Naive B cell (primary cell): ENCODE measurements at places on chromosomes 2 and 18.

GRCh38 chr2:109065391-109065734 lies 63.6 kb upstream of the SH3RF3 start:
- no peaks in the 10 kb centered on the region for H3K4me1 ChIP-seq
- H3K36me3 ChIP-seq, result no peaks in the 10 kb centered on the region
- DNase-seq, result no peak
- H3K4me3 ChIP-seq, result no peak overlapping the region
- no peak overlapping the region for H3K27ac ChIP-seq

DNA sequence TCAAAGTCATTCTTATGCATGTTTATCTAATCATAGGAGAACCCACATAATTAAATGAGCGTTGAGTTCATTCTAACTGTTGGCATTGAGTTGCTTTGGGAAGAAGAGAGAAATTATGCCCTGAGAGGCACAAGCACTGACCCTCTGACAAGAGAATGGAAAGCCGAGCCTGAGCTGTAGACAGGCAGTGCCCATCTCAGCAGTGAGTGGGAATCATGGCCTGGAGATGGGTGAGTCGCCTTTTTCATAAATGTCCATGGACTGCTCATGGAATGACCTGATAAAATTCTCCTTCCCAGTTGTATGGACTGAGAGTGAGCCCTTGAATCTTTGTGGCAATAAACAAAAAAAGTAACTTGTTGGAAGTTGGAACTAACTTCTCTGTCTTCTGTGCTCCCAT lies 21.4 kb upstream of the MYO3B start:
- no peak for DNase-seq
- H3K4me1 ChIP-seq, result no peaks in the 10 kb centered on the region
- no peaks in the 10 kb centered on the region for H3K36me3 ChIP-seq
- no peak overlapping the region for H3K4me3 ChIP-seq
- H3K27me3 ChIP-seq, result peaks cover 8% of the 10 kb centered on the region

- peaks cover 4% of the 10 kb centered on the region for H3K27me3 ChIP-seq
- H3K27ac ChIP-seq, result no peak overlapping the region
- H3K36me3 ChIP-seq, result no peaks in the 10 kb centered on the region
- no peak for DNase-seq
- no peaks in the 10 kb centered on the region for H3K4me1 ChIP-seq
- no peak overlapping the region for H3K4me3 ChIP-seq
Observed at GRCh38 chr18:11074889-11075288, 74.5 kb downstream of the PIEZO2 start.

DNA sequence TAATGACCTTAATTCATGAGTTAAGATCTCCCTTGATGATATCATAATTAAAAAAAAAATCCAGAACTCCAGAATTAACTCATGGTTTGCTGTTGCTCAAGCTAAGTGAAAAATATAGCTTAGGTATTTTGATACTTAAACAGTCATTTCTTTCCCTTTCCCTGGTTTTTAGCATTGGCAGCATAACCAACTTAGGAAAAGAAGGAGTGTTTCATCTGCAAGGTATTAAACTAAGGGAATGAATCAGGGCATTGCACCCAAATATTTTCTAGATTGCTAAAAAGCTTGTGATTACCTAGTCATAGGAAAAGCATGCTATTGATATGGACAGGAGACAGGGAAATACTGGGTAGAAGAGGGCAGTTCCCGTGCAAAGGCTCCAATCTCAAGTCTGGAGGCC lies 207.2 kb downstream of the LRP1B start:
- no peak overlapping the region for H3K4me3 ChIP-seq
- H3K27ac ChIP-seq, result no peak overlapping the region
- no peaks in the 10 kb centered on the region for H3K27me3 ChIP-seq
- no peaks in the 10 kb centered on the region for H3K36me3 ChIP-seq
- H3K4me1 ChIP-seq, result no peaks in the 10 kb centered on the region

- DNase-seq, result no peak
- H3K27ac ChIP-seq, result no peak overlapping the region
- no peaks in the 10 kb centered on the region for H3K27me3 ChIP-seq
- H3K4me3 ChIP-seq, result no peak overlapping the region
- H3K36me3 ChIP-seq, result no peaks in the 10 kb centered on the region
Observed at GRCh38 chr2:198173242-198173641, 368.8 kb downstream of the PLCL1 start.

DNA sequence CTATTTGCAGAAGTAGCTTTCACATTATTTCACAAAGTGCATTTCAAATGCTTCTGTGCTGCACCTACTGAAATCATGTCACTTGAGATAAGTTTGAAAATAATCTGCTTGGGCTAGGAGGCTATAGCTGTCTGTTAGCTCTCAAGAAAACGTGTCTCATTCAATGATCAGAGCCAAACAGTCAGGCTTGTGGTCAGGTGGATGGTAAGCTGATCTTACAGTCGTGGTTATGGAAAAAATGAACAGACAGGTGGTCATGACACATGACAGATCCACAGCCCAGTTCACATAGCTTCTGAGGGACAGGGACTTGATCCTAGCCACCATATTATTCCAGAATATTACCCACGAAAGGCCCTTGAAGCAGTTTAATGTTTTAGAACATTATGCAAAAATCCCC lies 26.5 kb upstream of the RFX8 start:
- H3K27me3 ChIP-seq, result no peaks in the 10 kb centered on the region
- H3K4me3 ChIP-seq, result no peak overlapping the region
- H3K4me1 ChIP-seq, result no peaks in the 10 kb centered on the region
- no peaks in the 10 kb centered on the region for H3K36me3 ChIP-seq
- H3K27ac ChIP-seq, result no peak overlapping the region
- DNase-seq, result no peak

DNA sequence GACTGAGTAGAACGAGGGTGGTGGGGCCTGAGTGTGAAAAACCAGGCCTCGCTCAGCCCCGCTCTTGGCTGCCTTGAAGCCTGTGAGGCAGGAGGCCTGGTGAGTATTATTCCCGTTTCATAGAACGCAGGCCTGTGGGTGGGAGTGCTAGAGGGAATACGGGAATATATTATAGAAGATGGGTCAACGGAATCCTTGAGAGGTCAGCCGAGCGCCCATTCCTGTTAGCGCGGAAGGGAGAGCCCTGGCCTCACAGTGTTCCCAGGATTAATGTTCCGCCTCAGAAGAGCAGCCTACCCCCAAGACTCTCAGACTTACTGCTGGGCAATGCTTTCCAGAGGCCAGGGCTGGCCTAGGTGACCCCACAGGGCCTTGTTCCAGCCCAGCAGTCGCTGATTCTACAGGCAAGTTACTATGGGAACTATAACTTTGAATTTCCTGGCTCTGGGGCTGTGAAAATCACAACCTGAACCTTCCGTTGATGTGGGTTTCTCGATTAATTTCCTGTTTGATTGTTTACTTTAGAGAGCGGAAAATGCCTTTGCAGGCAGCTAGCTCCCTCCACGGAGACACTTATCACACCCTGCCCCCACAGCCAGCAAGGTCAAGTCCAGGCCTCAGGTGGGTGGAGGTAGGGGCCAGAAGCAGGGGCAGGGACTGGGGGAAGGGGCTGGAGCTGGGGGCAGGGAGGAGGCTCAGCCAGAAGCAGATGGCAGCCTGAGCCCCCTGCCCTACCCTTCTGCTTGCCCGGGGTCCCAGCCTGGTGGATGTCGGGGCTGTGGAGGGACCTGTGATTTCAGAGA lies 108.3 kb downstream of the SMAD7 start:
- no peaks in the 10 kb centered on the region for H3K36me3 ChIP-seq
- peak overlapping the region; percentile 26 for H3K27ac ChIP-seq
- peak overlapping the region; percentile 76 for H3K4me3 ChIP-seq
- H3K27me3 ChIP-seq, result peaks cover 13% of the 10 kb centered on the region
- peaks cover 31% of the 10 kb centered on the region for H3K4me1 ChIP-seq

- no peak for DNase-seq
- no peaks in the 10 kb centered on the region for H3K36me3 ChIP-seq
- no peak overlapping the region for H3K4me3 ChIP-seq
- no peaks in the 10 kb centered on the region for H3K4me1 ChIP-seq
Observed at GRCh38 chr2:119011162-119011909, 69.3 kb downstream of the MARCO start.

- DNase-seq, result no peak
- H3K4me3 ChIP-seq, result no peak overlapping the region
- no peaks in the 10 kb centered on the region for H3K27me3 ChIP-seq
- H3K4me1 ChIP-seq, result peaks cover 54% of the 10 kb centered on the region
- no peak overlapping the region for H3K27ac ChIP-seq
Observed at GRCh38 chr18:74284980-74285355, 6.8 kb downstream of the CYB5A start.

DNA sequence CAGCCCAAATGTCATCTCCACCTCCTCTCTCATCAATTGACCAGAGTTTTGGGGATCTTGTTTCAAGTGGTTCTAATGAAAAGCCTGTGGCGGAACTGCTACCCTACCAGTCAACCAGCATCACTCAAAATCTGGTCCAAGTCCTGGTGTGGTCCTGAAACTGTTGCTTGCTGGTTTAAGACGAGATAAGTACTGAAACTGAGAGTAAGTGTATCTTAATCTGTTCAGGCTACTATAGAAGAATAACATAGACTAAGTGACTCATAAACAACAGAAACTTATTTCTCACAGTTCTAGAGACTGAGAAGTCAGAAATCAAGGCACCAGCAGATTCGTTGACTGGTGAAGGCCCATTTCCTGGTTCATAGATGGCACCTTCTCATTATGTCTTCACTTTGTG lies 879 bp upstream of the GALNT5 start:
- no peak overlapping the region for H3K4me3 ChIP-seq
- H3K36me3 ChIP-seq, result no peaks in the 10 kb centered on the region
- DNase-seq, result no peak
- H3K27me3 ChIP-seq, result peaks cover 11% of the 10 kb centered on the region
- H3K4me1 ChIP-seq, result no peaks in the 10 kb centered on the region

DNA sequence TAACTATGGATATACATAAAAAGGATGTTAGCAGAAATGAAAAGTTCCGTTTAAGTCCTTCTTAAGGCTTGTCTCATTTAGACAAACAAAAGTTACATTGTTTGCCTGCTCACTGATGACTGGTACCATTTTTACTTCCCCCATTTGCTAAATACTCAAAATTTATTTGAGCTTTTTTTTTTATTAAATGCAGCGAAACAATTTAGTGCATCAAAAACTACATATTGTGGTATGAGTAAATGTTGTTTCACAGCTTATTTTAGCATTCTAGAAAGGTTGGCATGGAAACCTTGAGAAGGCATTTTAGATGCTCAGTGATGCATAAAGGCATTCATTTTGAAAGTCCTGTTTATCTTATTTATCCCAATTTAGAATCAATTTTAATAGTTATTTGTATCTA lies 100.0 kb downstream of the MAP2 start:
- H3K4me1 ChIP-seq, result peaks cover 36% of the 10 kb centered on the region
- peak overlapping the region; percentile 69 for H3K4me3 ChIP-seq
- peak overlapping the region; percentile 59 for H3K27ac ChIP-seq

DNA sequence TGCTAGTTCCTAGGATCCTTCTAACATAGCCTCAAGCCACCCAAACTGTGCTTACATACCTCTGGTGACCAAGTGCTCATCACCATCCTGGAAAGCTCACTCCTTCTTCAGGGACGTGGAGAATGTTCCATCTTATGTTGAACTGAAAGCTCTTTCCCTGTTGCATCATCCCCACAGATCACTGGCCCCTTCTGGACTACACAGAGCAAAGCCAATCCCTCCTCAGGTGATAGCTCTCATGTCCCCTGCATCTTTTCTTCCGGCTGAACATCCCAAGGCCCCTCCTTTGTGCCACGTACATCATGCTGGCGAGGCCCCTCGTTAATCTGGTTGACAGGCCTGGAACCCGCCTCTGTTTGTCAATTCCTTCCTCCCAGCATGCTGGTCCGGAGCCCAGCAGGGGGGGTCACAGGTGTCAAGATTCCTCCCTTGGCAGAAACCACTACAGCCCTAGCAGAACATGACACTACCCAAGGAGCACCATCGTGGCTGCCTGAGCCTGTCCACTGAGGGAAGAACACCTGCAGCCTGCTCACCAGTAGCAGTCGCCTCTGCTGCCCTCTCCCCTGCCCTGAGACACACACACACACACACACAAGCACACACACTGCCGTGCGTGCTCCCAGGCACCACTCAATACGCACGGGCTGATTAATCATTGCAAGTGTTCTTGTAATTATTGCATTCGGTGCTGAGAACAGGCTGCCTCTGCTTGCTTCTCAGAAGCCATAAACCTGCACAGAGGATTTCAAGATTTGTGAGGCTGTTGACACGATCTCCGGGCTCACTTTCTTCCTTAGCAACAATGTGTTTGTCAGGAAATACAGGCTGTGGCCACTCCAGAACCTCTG lies 6.3 kb upstream of the KCNK3 start:
- DNase-seq, result no peak
- no peaks in the 10 kb centered on the region for H3K36me3 ChIP-seq
- peaks cover 4% of the 10 kb centered on the region for H3K4me1 ChIP-seq

DNA sequence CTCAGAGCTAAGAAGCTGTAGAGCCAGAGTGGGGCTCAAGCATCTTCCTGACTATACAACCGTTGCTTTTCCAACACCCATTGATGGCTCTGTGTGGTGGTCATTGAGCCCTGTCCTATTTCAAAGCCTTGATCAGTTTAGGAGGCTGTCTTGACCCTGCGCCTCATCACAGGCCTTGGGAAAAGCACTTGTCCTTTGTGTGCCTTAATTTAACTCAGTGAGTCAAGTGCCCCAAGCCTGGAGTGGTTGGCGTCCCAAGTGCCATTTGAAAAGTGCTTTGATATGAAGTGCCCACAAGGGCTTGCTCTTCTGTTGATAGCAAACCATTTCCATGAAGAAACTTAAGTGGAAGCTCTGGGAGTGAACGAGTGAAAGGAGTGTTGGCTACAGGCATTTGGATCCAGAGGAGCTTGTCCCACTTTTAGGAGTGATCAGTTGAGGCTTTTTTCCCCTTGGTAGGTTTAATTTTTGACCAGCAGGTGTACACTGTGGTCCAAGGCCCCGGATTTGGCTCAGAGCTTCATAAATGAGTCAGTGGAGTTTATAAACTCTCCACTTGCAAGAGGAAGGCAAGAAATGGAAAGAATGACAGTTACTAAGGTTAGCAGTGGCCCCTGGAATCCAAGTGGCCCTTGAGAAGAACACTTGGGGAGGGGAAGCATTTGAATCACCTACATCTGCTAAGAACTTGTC lies 50.3 kb downstream of the ACTR2 start:
- H3K4me1 ChIP-seq, result peaks cover 11% of the 10 kb centered on the region
- no peaks in the 10 kb centered on the region for H3K27me3 ChIP-seq
- DNase-seq, result no peak
- H3K27ac ChIP-seq, result no peak overlapping the region
- no peaks in the 10 kb centered on the region for H3K36me3 ChIP-seq

DNA sequence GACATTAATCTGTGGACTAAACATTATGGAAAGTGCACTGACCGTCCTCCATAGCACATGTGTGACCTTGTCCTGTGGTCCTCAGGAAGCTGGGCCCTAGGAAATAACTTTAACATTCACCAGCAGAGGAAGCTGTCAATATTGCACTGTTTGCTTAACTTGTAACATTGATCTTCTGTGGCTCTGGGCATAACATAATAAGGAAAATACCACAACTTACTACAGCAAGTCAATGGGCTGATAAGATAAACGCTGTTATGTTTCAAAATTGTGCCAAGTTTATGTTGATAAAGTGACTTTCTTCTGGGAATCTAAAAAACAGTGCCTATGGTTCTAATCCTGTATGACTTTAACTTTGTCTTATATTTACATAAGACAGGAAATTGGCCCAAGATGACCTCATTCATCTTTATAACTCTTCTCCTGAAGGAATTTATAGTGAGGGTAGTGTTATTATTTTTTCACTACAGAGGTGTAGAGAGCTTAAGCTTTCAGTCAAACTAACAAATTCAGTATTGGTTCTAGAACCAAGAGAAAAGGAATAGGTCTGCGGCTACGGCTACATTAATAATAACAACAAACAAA lies 113.7 kb upstream of the MAP4K3 start:
- H3K27me3 ChIP-seq, result no peaks in the 10 kb centered on the region
- H3K36me3 ChIP-seq, result no peaks in the 10 kb centered on the region
- H3K4me1 ChIP-seq, result no peaks in the 10 kb centered on the region
- no peak for DNase-seq
- no peak overlapping the region for H3K4me3 ChIP-seq
